ENCODE measurements at places on chromosomes 6 and 20.

DNA sequence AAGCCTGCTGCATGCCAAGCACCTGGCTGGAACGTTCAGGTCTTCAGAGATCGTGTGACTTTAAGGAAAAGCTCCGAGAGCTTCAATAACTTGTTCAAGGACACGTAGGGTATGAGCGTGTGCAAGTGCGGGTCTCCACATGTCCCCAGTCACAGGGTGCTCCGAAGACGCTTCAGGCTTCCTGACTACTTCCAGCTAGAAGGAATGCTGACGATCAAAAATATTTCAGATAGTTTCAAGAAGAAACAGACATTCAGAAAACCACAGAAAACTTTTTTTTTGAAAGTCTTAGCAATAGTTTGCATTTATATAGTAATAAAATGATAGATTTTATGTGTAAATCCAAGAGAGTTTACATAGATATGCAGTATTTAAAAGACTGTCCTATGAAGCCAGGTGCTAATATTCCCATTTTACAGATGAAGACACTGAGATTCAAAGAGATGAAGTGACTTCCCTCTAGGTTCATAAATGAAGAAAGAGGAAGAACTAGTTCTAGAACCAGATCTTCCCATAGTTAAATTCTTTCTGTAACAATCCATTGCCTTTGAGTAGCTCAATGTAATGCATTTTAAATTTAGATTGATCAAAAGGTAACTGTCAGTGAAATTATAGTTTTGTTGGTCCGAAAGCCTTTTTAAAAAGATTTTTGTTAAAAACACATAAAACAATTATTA, 247.6 kb downstream of the MYLK4 start:
- no peak for DNase-seq

DNA sequence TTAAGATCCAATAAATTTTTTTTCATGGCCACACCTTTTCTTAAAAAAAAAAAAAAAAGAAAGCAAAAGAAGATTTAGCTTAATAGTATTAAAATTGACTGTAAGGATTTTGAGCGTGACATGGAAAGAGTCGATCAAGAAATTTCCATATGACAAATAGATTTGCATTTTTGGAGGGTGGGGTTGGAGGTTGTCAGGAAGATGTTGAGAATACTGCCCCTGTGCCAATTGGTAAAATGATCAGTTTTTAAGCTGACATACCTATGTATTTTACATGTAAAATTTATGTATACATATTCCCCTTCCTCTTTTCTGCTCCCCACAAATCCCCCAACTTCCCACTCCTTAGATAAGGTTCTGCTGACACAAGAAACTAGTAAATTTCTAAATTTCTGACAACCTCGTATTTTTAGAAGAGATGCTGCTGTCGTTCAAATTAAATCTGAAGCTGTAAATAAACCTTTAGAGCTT, 520.9 kb downstream of the CD83 start:
- DNase-seq, result no peak

GRCh38 chr6:32854376-32855178, 585 bp downstream of the PSMB9 start:
- DNase-seq, result peak; percentile 58

DNA sequence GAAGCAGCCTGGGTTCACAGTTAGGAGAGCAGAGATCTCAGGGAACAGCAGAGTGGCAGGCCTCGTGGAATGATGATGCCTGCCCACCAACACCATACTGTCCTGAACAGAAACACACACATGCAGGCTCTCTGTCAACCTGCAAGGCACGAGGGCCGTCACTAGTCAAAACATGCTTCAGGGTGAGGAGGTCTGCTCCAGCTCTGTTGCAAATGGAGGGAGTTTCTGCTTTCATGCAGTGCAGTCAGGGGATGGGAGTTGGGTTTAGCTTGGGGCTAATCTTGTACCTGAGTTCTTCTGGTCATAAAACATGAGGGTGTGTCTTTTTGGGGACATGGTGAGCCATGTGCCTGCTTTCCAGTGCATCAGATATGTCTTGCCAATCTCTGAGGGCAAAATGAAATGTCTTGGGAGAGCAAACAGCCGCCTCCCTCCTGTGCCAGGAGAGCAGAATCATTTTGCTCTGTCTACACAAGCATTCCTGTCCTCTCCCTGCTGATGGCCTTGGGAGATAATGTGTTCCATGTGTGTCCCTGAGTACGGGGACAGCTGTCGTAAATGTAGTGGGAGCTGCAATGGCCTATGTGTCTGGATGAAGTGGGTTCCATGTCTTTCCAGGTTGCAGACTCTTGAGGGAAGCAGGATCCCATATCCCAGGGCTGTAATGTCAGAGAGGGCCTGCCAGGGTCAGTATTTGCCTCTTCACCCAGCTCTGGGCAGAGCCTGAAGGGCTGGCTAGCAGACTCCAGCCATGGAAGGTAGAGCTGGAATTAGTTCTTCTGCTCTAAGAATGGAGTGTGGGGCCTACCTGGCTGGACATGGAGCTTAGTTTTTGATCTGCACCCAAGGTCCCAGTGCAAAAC, 40.6 kb downstream of the MAFB start:
- DNase-seq, result no peak

DNA sequence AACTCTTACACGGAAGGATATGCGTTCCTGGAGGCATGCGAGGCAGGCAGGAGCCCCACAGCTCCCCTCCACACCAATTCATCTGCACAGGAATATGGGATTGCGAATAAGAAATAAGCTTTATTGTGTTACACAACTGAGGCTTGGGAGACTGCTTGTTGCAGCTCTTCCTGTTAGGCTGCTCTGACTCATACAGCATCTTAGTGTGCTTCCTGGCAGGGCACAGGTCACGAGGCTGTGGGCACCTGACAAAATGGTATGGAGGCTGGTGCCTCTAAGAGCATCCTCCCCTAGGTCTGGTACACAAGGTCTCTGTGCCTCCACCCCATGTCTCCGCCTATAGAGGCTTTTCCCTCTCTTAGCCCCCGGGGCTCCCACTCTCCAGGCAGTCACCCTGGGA, 6.8 kb downstream of the SLC22A3 start:
- no peak for DNase-seq

All from CD4-positive, alpha-beta T cell treated with Interleukin-2 at 100 ng/mL for 4 hours (primary cell).